ENCODE measurements at places on chromosomes 1 and 21.

GRCh38 chr1:66304128-66304527, 229.8 kb upstream of the SGIP1 start:
- no peaks in the 10 kb centered on the region for H3K27me3 ChIP-seq
- no peak overlapping the region for H3K4me3 ChIP-seq
- no peak overlapping the region for H3K27ac ChIP-seq
- H3K36me3 ChIP-seq: no peaks in the 10 kb centered on the region
- DNase-seq: no peak
- H3K4me1 ChIP-seq: peaks cover 9% of the 10 kb centered on the region

GRCh38 chr1:179955731-179956130, 1.1 kb downstream of the CEP350 start:
- DNase-seq: no peak
- H3K27me3 ChIP-seq: no peaks in the 10 kb centered on the region
- H3K4me1 ChIP-seq: peaks cover 23% of the 10 kb centered on the region
- H3K36me3 ChIP-seq: no peaks in the 10 kb centered on the region

DNA sequence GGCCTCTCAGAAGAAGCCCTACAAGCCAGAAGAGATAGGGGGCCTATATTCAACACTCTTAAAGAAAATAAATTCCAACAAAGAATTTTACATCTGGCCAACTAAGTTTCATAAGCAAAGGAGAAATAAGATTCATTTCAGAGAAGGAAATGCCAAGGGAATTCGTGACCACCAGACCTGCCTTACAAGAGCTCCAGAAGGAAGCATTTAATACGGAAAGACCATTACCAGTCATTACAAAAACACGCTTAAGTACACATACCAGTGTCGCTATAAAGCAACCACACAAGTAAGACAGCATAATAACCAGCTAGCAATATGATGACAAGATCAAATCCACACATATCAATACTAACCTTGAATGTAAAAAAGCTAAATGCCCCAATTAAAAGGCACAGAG, 704.9 kb upstream of the CHRM3 start:
- no peaks in the 10 kb centered on the region for H3K4me1 ChIP-seq
- H3K4me3 ChIP-seq: no peak overlapping the region
- H3K36me3 ChIP-seq: no peaks in the 10 kb centered on the region
- H3K27ac ChIP-seq: no peak overlapping the region
- DNase-seq: no peak
- no peaks in the 10 kb centered on the region for H3K27me3 ChIP-seq

- H3K27ac ChIP-seq: peak overlapping the region; percentile 88
- H3K27me3 ChIP-seq: no peaks in the 10 kb centered on the region
- H3K36me3 ChIP-seq: no peaks in the 10 kb centered on the region
- peaks cover 42% of the 10 kb centered on the region for H3K4me1 ChIP-seq
- no peak for DNase-seq
These were observed 753 bp downstream of the C1orf210 start for GRCh38 chr1:43284546-43285110.

DNA sequence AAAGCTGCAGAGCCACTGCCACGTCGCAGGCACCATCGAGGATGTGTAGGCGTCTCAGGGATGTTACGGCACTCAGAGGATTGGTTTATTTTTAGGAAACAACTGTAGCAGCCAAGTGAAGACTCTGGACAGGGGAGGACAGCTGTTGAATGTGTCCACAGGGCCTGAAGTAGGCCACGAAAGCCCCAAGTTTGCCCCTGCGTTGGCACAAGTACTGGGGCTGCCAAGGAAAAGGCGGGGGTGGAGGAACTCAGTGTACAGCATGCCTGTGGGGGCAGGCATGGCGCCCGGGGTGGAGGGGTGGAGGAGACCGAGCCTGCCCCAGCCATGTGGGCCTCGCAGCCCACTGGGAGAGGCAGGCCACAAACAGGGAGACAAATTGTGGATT, 89.7 kb downstream of the ADARB1 start:
- H3K36me3 ChIP-seq: no peaks in the 10 kb centered on the region
- H3K27ac ChIP-seq: no peak overlapping the region
- no peak overlapping the region for H3K4me3 ChIP-seq
- H3K4me1 ChIP-seq: peaks cover 21% of the 10 kb centered on the region
- DNase-seq: no peak

DNA sequence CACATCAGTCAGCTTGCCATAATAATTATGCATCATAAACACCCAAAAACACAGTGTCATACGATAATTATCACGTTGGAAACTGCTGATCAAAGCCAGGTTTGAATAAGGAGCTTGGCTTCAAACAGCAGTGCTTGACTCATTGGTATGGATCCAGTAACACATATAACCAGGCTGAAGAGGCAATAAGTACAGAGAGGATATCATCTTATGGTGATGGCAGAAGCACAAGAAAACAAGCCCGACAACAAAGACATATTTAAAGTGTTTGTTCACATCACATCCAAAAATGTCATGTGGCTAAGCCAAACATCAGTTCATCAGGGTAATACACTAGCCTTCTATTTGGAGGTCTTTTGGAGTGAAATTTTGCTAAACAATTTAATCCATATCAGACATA, 389.7 kb downstream of the NCAM2 start:
- no peaks in the 10 kb centered on the region for H3K36me3 ChIP-seq
- no peak for DNase-seq
- no peaks in the 10 kb centered on the region for H3K27me3 ChIP-seq
- H3K4me3 ChIP-seq: no peak overlapping the region
- H3K4me1 ChIP-seq: no peaks in the 10 kb centered on the region
- no peak overlapping the region for H3K27ac ChIP-seq
